ENCODE measurements at places on chromosomes 3 and 15. TPM values are rescaled to one million over a fixed set of nuclear protein-coding genes. Genes with fewer than 3 reads are reported as not detected.

C2CD4A gene
- 0.60 TPM for polyA plus RNA-seq

TPRG1 gene
- 1.2 TPM for polyA plus RNA-seq

REC114 gene
- not detected for polyA plus RNA-seq

SMAD6 gene
- 24.2 TPM for polyA plus RNA-seq

TMEM212 gene
- polyA plus RNA-seq, result not detected

KCNH8 gene
- polyA plus RNA-seq, result 1.1 TPM

GOLGA8T gene
- polyA plus RNA-seq, result not detected

SLC27A2 gene
- 10.1 TPM for polyA plus RNA-seq

P3H2 gene
- polyA plus RNA-seq, result 17.1 TPM

HCLS1 gene
- polyA plus RNA-seq, result 1.1 TPM

MEIS2 gene
- polyA plus RNA-seq, result 20.6 TPM

WWTR1 gene
- polyA plus RNA-seq, result 40.6 TPM

DNA sequence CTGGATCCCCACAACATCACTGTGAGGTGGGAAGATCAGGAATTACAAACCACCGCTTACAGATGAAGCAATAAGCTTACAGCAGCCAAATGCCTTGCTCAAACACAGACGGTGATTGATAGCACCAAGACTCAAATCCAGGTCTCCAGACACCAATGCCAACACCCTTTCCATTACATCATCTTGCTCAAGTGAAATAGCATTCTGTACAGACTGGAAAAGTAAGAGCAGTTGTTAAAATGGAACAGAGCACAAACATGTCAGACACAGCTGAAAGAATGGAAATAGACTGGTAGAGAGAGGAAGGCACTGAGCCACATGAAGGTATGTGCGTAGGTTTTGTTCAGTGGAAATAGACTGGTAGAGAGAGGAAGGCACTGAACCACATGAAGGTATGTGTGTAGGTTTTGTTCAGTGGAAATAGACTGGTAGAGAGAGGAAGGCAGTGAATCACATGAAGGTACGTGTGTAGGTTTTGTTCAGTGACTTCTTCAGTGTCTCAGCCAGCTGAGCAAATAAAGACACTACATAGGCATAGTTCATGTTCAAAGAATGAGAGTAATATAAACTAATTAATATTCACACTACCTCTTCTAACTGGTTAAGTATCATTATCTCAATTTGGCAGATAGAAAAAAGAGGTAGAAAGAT is 15.6 kb downstream of the CLDN1 start:
- DNase-seq, result peak; percentile 64

GRCh38 chr3:2921452-2921851 is 188.7 kb downstream of the IL5RA start:
- DNase-seq, result no peak

DNA sequence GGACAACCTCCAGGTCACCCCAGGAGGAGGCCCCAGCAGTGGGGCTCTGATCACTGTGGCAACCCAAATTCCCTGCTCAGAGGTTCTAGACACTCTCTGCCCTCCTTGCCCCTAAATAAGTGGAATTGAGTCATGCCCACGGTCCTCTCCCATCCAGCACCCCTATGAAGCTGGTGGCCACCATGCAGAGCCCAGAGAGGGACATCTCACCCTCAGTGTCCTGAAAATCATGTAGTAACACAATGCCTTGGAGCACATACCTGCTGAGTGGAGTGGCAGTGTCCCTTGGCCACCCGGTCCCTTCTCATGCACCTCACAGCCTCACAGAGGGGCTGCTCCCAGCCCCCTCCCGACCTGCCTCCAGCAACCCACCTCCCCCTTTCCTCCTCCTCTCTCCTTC is 114.3 kb upstream of the MEF2A start:
- no peak for DNase-seq

- DNase-seq, result no peak
Measured at GRCh38 chr3:81863756-81864155, 102.3 kb upstream of the GBE1 start.

- DNase-seq, result no peak
Measured at GRCh38 chr3:160641665-160642309, 35.2 kb upstream of the ARL14 start.

DNA sequence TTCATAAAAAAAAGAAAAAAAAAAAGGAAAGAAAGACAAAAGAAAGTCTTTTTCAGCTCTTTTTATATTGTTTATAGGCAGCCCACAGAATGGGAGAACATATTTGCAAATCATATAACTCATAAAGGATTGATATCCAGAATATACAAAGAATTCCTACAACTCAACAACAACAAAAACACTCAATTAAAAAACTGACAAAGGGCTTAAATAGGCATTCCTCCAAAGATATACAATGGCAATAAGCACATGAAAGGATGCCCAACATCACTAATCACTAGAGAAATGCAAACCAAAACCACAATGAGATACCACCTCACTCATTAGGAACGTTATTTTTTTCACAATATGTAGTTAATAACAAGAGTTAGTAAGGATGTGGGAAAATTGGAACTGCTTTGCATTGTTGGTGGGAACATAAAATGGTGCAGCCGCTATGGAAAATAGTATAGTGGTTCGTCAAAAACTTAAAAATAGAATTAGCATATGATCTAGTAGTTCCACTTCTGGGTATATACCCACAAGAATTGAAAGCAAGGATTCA is 54.2 kb upstream of the CMTM8 start:
- no peak for DNase-seq

DNA sequence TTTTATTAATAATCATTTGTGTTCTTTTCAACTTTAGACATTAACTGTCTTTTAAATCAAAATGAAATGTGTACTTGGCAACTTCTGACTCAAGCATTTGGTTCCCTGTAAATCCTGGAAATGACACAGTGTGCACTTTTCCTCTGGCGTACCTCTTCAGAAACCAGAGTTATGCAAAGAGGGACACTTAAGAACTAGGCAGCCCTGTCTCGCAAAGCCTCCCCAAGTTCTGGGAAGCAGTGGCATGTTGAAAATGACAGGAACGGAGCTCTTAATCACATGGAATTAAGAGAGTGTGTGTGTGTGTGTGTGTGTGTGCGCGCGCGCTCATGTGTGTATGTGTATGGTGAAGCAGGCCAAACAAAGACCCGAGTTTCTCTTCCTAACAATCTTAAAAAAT is 707.4 kb downstream of the MECOM start:
- no peak for DNase-seq

- DNase-seq, result peak; percentile 90
Measured at GRCh38 chr15:78212546-78213424, 21.6 kb downstream of the ACSBG1 start.

DNA sequence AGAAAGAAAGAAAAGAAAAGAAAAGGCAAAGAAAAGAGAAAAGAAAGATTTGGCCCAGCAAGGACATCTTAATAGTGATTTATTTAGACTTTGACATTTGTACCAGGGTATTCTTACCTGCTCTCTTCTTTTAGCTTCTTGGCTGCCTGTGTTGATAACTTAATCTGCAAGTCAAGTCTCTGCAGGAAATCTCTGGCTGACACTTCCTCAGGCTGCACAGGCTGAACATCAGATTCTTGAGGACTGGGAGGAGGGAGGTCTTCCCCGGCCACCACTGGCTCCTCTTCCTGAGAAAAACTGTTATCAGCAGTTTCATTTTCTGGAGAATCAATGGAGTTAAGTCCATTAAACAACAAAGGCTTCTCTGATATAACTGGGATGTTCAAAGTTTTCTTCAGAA is 12.8 kb downstream of the LYSMD2 start:
- no peak for DNase-seq

- DNase-seq, result no peak
Measured at GRCh38 chr15:34759347-34759746, 4.5 kb upstream of the GJD2 start.

GRCh38 chr3:83934192-83935021 is 1024.4 kb upstream of the CADM2 start:
- DNase-seq, result no peak

DNA sequence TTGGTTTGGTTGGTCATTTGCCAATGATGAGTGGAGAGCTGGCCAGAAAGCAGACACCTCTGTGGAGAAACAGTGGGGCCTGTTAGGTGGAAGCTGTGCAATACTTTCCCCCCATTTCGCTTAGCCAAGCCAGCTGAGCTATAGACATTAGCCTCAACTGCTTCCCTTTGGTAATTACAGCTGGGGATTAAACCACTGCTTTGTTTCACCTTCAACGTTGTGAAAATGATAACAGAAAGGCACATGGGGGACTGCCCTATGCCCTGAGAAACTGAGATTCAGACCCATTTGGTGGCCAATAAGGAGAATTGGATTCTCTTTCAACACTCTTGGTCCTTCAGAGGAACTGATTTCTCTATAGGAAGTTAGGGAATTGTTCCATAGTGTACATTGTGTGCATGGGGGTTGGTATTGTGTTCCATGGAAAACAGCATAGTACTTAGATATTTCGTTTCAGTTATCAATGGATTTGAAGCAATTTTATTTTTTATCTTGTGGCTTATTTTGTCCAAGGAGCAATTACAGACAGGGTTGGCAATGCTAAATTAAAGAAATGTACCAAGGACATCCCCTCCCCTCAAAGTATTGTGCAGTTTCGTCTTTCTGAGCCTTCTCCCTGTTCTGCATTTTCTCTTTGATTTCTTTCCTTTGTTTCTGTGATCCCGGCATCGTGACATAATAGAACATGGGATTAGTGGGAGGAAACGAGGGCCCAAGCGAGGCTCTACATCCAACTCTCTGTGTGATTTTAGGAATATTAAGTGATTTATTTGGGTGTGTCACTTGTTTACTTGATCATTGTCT is 194.3 kb downstream of the FNDC3B start:
- no peak for DNase-seq

DNA sequence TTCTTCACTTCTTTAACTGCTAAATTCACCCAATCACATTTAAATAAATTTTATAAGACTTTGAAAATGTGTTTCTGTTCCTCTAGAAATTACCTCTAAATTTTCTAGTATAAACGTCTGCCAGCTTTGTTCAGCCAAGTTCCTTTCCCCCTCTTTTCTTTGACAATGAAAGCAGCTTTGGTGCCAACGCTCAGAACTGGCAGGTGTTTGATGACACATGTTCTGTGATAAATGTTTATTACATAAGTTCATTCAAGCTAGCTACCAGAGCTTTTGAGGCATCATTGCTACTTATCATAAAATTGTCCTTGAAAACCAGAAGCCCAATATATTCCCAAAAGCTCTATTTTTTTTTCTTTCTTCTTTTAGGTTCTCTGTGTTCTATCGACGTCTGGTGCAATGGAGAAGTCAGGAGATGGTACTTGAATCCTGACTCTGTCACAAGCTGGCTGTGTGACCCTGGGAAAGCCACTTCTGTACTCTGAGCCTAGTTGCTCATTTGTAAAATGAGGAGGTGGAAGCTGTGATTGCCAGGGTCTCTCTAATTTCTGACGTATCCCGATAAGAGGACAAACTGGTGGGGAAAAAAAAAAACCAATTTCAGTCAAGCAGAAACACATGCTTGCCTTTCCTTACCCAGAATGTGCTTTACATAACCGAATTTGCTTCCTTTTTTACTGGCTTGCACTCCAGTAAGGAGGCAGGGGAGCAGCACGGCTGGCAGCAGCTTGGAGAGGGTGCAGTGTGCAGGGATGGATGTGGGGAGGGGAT is 187.1 kb upstream of the LPP start:
- no peak for DNase-seq

DNA sequence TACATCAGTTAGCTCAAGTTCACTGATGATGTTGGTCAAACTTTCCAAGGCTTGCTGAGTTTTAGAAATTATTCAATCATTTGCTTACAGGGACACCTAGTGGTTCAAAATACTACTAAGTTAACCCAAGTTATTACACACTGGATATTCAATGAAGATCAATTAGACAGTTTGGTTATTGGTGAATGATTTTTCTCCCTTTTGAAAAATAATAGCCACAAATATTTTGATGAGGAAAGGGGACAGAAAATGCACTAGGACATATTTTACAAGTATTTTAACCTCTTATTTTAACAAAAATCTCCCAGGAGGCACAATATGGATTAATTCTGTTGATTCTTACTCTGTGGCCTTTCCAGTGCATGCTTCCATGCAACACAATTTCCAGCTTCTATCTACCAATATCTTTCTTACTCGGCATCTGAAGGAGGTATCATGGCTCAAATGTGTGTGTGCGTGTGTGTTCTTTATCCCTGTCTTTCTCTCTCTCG is 20.1 kb upstream of the GOLGA6L2 start:
- peak; percentile 39 for DNase-seq

DNA sequence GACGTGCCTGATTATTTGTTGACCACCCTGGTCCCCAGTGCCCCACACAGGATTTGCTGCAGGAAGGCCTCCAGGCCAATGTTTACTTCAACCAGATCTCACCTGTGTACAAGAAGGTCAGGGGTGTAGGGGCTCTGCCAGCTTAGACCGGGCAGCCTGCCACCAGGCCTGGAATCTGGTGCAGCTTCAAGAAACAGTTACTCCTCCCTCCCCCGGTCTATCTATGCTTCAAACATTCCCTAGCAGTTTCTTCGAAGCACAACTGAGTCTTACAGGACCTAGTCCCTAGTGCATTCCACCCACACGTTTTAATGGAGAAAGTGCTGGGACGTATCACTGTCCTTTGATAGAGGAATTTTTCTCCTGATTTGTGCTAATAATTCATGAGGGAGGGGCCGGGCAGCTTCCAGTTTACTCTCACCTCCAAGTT is 8.0 kb downstream of the SH3BP5 start:
- no peak for DNase-seq

DNA sequence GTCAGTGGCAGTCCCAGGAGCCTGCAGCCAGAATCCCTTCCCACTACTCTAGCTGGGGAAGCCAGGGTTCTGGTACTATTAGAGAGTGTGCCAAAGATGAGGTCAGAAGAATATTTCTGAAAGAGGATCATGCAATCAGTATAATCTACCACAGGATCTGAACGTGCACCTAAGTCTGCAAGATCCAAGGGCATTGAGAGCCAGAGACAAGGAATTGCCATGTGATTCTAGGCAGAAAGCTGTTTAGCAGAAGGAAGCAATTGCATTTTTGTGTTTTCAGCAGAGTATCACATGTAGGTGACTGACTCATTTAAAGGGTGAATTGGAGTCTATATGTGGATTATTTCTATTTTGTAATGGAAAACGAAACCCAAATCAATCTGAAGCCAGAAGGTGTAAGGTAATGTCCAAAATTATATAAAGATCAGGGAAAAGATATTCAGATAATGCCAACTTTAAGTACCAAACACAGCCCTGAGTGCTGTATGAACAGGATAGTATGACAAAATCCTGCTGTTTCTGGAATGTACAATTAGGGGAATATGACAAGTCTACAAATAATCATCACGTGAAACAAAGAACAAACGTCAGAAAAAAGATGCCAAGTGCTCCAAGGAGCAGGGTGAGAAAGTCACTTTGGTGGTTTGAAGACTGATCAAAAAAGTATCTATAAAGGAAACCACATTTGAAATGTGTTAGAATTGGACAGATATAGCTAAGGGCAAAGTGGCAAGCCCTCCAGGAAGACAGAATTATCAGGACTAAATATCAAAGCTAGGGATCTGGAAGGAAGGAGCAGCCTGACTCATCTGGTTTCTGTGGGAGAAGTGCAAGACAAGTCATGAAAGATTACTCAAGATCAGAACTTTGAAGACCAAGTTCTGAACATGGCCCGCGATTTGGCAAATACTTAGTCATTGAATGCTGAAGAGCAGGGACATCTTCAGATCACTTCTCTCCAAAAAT is 1036.6 kb downstream of the NTRK3 start:
- no peak for DNase-seq
